T-helper 22 cell (primary cell): ENCODE measurements at places on chromosomes 1 and 21.

DNA sequence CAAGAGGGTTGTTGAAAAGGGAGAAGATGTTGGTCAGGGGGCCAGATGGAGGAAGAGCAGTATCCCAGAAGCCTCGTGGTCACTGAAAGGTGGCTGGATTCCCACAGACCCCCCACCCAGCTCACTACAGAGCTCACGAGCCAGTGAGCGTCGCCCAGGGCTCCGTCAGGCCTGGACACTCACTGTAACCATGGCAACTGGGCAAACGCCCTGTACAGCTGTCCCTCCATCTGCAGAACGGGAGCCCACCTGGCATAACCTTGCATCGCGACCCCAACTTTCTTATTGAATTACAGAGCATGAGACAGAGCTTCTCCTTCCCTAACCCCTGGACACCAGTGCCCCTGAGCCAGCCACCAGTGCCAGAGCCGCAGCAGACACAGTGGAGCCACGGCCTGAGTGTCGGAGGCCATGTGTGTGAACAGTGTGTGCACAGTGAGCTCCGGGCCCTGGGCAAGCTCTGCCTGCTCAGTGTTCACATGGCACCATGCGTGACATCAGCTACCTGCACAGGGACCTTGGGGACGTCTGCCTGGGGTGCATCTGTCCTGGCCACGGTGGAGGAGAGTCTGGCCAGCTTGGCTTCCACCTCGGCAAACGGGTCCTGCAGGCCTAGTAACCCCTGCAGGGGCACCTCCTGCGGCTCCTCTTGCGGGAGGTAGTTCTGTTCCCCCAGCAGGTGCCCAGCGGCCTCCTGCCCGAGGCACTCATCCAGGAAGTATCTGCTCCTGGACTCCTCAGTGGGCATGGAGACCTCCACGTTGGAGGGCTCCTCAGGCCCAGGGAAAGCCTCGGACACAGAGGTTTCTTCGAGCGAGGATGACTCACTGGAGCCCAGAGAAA is 25.9 kb upstream of the DDOST start:
- no peak for DNase-seq

GRCh38 chr1:16478091-16478490 is 36.0 kb downstream of the RNU1-1 start:
- no peak for DNase-seq

- no peak for DNase-seq
Observed at GRCh38 chr1:167856711-167857418, 57.1 kb downstream of the ADCY10 start.

- no peak for DNase-seq
Observed at GRCh38 chr1:209703834-209704504, 677 bp upstream of the HSD11B1 start.

- DNase-seq: no peak
Observed at GRCh38 chr1:30968220-30968971, 59.8 kb upstream of the SDC3 start.

DNA sequence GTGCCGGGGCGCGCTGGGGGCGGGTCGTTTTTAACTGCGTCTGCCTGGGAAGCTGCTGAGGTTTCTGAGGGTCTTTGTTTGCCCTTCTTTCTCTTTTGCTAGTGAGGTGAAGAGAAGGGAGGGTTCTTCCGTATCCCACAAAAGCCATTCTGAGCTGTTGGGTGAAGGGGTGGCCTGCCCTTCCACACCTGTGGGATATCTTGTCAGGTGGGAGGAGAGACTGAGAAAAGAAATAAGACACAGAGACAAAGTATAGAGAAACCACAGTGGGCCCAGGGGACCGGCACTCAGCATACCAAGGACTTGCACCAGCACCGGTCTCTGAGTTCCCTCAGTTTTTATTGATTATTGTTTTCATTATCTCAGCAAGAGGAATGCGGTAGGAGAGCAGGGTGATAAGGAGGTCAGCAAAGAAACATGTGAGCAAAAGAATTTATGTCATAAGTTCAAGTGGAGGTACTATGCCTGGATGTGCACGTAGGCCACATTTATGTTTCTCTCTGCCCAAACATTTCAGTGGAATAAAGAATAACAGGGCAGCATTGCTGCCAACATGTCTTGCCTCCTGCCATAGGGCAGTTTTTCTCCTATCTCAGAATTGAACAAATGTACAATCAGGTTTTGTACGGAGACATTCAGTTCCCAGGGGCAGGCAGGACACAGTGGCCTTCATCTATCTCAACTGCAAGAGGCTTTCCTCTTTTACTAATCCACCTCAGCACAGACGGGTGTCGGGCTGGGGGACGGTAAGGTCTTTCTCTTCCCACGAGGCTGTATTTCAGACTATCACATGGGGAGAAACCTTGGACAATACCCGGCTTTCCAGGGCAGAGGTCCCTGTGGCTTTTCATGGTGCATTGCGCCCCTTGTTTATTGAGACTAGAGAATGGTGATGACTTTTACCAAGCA is 972 bp downstream of the PGBD2 start:
- no peak for DNase-seq

DNA sequence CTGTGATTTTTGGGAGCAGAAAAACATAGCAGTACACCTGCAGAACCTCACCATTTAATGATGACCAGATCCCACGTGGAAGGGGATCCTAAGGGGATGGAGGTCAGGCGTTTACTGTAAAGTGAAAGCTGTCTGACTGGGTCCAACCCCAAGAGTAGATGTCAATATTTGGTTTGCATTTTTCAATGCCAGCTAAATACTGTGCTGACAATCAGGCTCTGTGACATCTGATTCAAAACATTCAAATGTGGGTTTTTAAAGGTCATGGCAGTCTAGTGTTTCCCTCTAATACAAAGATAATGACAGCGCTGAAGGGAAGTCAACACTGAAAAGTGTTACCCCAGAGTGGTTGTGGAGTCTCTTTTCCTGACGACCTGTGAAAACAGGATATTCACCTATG is 68.1 kb downstream of the SPAG17 start:
- DNase-seq: no peak
